ENCODE measurements at places on chromosomes 1 and 21. TPM values are rescaled to one million over a fixed set of nuclear protein-coding genes. Genes with fewer than 3 reads are reported as not detected.
A peak's percentile ranks its signal among the peaks of the same experiment; 100 is the strongest.

DNA sequence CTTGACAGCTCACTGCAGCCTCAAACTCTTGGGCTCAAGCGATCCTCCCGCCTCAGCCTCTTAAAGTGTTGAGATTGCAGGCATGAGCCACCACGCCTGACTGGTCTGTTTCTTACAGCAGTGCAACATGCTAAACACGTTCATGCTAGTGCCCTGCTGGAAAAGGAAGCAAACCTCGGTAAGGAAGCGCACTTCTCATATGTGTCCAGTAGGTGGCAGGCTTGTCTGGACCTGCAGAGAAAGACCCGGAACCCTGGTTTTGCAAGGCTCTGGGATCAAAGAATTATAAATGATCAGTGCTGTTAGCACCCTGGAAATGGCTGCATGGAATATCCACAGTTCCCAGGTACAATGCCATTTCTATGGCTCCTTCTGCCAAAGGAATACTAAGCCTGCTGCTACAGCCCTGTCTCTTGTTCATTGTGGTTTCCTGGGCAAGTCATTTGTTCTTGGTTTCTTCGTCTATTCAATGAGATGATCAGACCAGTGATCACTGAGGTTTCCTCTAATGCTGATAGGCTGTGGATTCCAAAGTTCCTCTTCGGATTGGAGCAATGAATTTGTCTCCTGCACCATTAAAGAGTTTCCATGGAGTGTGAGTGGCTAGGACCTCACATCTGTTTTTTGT lies 15.9 kb downstream of the RNU5D-1 start:
- peak; percentile 56 for DNase-seq

GRCh38 chr1:156226116-156226538 lies 13.3 kb downstream of the PMF1 start:
- no peak for DNase-seq

DNA sequence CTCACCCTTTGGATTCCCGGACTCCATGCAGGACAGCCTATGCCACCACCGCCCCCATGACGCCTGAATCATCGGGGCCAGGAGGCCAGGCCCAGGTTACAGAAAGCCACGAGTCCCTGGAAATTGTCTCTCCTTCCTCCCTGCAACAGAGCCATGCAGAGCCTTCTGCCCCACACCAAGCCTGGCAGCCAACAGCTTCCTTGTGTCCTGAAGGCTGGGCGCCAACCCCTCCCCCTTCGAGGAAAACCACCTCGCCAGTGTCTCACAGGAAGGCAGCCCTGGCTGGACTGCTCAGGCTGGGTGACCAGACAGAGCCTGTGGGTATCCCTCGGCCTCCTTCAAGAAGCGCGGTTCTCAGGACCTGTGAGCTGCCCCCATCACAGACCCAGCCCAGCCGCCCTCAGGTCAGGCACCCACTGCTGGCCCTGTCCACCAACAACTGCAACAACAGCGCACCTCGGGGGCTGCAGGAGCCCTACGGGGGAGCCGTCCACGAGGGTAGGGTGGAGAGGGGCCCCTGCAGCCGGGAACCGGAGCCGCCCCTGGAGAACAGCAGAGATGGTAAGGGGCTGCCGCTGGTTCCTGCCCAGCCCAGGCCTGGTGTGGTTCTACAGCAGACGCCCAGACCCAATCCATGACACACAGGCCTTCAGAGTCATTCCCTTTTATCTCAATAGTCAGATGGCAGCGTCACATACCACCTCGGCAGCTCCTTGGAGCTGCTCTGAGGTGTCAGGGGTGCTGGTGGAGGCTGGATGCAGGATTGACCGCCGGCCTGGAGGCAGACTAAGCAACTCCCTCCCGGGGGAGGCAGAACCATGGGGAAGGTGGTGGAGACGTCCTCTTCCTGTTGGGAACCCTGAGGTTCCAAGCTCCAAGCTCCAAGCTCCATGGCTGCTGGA lies 23.7 kb downstream of the KIAA1614 start:
- no peak for DNase-seq

DNA sequence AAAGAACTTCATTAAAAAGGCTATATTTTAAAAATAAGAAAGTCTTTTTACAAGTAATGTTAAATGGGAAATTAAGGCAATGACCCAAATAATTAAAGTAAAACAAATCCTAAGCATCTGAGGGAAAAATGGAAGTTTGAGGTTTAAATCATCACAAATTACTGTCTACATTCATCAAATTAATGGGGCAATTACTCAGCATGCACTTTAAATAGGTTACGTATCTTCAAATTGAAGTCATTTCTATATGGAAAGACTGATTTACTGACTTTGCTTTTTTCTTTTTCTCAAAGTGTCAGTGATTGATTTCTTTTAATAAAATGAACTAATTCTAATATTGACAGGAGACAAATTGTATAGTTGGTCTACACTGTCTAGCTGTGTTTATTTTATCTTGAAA lies 1452.3 kb downstream of the NCAM2 start:
- no peak for DNase-seq

GRCh38 chr1:230165536-230165935 lies 98.5 kb downstream of the GALNT2 start:
- no peak for DNase-seq

CASQ1 gene
- 0.26 TPM for total RNA-seq

TEKT2 gene
- total RNA-seq: 0.50 TPM

DNA sequence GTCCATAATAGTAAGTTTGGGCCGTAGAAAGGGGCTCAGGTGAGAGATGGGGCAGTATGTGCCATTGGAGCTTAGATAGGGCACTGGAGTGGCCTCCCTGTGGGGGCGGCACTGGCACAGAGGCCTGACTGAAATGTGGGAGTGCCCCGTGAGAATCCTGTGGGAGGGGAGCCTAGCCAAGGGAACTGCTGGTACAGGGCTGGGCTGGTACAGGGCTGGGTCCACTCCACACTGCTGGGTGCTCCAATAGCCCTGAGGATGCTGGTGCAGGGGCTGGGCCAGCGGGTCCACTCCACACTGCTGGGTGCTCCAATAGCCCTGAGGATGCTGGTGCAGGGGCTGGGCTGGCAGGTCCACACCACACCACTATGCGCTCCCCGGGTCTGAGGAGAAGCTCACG lies 44.8 kb upstream of the PWP2 start:
- DNase-seq: no peak

DNA sequence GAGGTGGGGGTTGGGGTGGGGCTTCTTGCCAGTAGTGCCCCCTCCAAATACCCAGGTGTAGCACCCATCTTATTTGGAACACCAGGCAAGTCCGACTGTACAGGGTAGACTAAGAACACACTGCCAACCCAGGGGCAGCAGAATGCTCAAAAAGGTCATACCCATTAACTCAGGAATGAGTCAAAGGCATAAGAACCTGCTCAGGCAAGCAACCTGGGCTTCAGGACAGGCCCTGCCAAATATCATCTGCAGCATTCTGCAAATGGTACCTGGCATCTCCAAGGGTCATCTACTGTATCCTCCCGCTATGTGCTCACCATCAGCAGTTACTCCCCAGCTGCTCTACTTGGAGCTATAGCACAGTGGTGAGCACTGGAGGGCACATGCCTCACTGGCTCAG lies 19.4 kb downstream of the PEA15 start:
- no peak for DNase-seq

DNA sequence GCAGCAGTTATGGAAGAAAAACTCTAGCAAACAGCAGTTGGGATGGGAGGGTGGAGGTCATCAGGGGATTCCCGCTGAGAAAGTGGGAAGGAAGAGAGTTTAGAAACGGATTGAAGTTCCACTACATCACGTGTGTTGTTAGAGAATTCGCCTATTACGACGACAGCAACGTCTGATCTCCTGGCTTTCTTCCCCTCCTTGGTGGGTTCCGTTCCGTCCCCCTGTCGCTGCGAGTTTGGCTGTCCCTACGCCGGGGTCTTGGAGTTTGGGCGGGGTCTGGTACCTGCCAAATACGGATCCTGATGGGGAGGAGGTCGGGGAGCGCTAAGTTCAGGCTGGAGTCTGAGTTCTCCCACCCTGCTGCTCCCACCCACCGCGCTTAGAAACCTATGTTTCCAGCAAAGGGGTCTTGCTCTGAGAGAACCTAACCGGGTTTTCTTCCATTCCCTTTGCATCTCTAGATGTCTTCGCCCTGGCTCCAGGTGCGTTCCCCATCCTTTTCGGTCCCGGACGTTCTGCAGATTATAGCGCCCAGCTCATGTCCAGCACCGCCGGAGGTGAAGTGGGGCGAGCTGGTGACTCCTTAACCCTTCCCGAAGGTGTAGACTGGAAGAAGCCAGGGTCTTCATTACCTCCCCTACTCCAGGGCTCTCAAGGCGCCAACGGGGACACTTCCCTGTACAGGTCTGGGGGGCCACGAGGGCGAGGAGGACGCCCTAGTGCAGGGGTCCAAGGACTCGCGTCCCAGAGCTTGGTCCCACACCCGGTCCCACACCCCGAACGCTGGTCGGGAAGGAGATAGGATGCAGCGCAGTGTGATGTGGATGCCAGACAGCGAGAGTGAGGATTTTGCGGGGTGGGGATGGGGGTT lies 641 bp upstream of the KCNK2 start:
- no peak for DNase-seq

TRABD2B gene
- under 0.01 TPM for total RNA-seq

AMY1A gene
- total RNA-seq: not detected

GRCh38 chr1:63931468-63931867 lies 157.7 kb downstream of the ROR1 start:
- peak; percentile 61 for DNase-seq

- DNase-seq: peak; percentile 60
These were observed 688 bp downstream of the PTTG1IP start for GRCh38 chr21:44872649-44873355.

DENND2C gene
- total RNA-seq: 1.3 TPM

NKAIN1 gene
- total RNA-seq: under 0.01 TPM

GRCh38 chr1:13817906-13818305 lies 117.9 kb downstream of the PRDM2 start:
- DNase-seq: no peak

CNR2 gene
- total RNA-seq: not detected
